Dorsolateral prefrontal cortex (tissue), 122 donors: ENCODE measurements at places on chromosomes 1 and 21. TPM values are rescaled to one million over a fixed set of nuclear protein-coding genes. Genes with fewer than 3 reads are reported as not detected.

Gene ZMPSTE24
- total RNA-seq = 28.0 TPM

- no peak for DNase-seq
These were observed 26.4 kb downstream of the AGO4 start for GRCh38 chr1:35834218-35834617.

DNA sequence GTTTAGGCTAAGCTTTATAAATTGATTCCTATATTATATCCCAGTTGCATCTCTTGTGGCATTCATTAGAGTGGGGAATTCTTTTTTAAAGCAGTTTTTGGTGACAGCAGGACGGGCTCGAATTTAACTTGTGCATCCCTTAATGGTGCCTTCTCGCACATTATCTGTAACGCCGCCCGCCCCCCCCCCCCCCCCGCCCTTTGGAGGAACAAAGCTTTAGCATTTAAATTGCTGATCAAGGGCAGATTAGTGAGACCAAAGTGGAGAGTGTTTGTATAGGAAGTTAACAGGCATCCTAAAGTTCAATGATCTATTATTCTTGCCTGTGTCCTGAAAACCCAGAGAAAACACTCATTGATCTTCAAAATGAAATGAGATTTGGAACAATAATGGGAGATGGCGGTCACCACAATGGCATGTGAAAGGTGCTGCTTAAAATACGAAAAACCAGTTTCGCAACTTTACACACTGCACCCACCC is 2.2 kb downstream of the LMO4 start:
- no peak for DNase-seq

DNA sequence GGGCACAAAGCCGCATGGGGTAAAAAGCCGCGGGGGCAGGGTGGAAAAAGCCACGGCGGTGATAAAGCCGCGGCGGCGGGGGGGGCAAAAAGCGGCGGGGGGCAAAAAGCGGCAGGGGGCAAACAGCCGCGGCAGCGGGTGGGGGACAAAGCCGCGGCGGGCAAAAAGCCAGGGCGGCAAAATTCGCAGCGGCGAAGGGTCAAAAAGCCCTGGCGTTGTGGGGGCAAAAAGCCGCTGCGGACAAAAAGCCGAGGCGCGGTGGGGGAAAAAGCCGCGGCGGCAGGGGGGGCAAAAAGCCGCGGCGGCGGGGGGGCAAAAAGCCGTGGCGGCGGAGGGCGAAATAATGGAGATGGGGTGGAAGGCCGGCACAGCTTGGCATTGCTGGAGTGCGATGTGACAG is 3902.9 kb downstream of the SRGAP2C start:
- no peak for DNase-seq

DNA sequence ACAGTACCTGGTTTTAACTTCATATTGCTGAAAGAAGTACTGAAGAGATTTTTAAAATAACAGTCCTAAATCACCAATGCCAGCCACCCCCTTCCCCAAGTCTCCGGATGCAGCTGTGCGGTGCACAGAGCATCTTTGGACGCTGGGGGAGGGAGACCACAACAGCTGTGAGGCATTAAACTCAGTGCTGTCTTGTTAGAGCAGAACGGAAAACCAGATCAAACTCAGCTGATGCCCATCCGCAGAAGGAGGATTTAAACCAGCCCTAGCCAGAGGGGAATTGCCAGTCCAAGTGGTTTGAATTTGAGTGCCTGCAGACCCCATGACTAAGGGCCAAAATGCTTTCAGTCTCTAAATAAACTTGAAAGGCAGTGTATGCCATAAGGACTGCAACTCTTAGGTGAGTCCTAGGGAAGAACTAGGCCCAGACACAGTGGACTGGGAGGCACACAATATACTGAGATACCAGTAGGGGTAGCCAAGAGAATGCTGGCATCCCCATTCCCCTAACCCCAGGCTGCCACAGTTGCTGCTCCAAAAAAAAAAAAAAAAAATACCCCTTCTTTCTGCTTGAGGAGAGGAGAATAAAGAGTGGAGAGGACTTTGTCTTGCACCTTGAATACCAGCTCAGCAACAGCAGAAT is 576.2 kb downstream of the NEGR1 start:
- no peak for DNase-seq
